ENCODE measurements at places on chromosomes 2 and 18.

DNA sequence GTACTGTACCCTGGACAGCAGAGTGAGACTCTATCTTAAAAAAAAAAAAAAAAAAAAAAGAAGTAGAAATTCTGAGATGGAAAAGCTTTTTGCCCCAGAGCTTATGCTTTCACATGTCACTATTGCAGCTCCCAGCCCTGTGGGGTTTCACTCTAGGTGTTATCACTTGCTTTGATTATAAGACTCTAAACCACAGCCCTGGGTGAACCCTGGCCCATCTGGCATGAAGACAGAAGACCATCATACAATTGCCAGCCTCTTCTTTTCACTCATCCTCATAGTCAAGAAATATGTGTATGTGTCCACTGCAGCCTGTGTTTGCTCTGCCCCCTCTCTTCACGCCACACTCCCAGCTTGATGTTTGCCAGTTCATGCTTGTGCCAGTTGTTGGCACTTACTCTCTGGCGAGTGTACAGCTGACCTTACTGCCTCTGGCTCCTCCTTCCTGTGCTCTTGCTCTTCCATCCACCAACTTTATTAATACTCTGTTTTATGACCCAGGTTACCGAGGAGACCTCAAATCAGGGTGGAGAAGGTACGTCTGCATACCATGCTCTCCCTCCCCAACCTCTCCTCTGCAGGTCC, 136.7 kb upstream of the NCK2 start:
- H3K4me1 ChIP-seq = peaks cover 25% of the 10 kb centered on the region
- H3K36me3 ChIP-seq = no peaks in the 10 kb centered on the region
- H3K27me3 ChIP-seq = no peaks in the 10 kb centered on the region
- no peak overlapping the region for H3K4me3 ChIP-seq

GRCh38 chr2:111041398-111042202, 79.1 kb upstream of the BCL2L11 start:
- peaks cover 4% of the 10 kb centered on the region for H3K4me1 ChIP-seq
- DNase-seq = no peak
- H3K36me3 ChIP-seq = no peaks in the 10 kb centered on the region
- H3K4me3 ChIP-seq = no peak overlapping the region
- H3K27me3 ChIP-seq = peaks cover 49% of the 10 kb centered on the region

DNA sequence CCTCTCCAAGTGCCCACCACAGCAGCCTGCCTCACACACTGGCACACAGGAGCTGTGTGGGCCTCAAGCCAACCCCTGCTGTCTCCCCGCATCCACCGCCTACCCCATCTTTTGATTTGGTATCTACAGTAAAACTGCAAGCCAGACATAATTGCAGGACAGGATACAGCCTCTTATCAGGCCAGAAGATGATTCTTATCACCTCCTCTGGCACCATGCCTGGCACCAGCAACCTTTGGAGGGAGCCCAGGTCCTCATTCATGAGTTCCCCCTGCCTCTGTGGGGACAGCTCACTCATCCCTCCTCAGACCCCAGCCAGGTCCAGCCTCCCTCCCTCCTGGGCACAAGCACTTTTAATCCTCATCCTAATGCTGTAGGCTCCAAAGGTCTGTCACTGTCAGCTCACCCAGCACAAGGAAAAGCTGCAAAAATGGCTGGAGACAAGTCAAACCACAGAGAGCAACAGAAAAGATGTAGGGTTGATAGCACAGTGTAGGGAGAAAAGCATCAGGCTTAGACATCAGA, 9.7 kb downstream of the RAB11FIP5 start:
- no peaks in the 10 kb centered on the region for H3K27me3 ChIP-seq
- no peak for DNase-seq
- no peak overlapping the region for H3K4me3 ChIP-seq
- H3K27ac ChIP-seq = no peak overlapping the region

- no peak overlapping the region for H3K4me3 ChIP-seq
- DNase-seq = no peak
- no peaks in the 10 kb centered on the region for H3K4me1 ChIP-seq
- H3K27me3 ChIP-seq = no peaks in the 10 kb centered on the region
Measured at GRCh38 chr2:230018153-230018552, 50.6 kb downstream of the SLC16A14 start.

- H3K4me3 ChIP-seq = no peak overlapping the region
- H3K27me3 ChIP-seq = no peaks in the 10 kb centered on the region
- DNase-seq = no peak
- H3K4me1 ChIP-seq = no peaks in the 10 kb centered on the region
- H3K27ac ChIP-seq = no peak overlapping the region
- H3K36me3 ChIP-seq = no peaks in the 10 kb centered on the region
Measured at GRCh38 chr18:42176599-42176998, 221.6 kb downstream of the PIK3C3 start.
